ENCODE measurements at places on chromosomes 2 and 18. TPM values are rescaled to one million over a fixed set of nuclear protein-coding genes. Genes with fewer than 3 reads are reported as not detected.

The ACTG2 gene
- total RNA-seq: 27.4 TPM

The LDLRAD4 gene
- 25.1 TPM for total RNA-seq

The AQP12B gene
- not detected for total RNA-seq

The CFAP210 gene
- total RNA-seq: 14.7 TPM

The ZDBF2 gene
- total RNA-seq: 6.9 TPM

The TUBA4B gene
- 2.9 TPM for total RNA-seq

The YIPF4 gene
- 21.1 TPM for total RNA-seq

The BCL11A gene
- total RNA-seq: 3.1 TPM

The COL4A3 gene
- 32.9 TPM for total RNA-seq

The AFF3 gene
- total RNA-seq: 45.1 TPM

The LRRC30 gene
- not detected for total RNA-seq

DNA sequence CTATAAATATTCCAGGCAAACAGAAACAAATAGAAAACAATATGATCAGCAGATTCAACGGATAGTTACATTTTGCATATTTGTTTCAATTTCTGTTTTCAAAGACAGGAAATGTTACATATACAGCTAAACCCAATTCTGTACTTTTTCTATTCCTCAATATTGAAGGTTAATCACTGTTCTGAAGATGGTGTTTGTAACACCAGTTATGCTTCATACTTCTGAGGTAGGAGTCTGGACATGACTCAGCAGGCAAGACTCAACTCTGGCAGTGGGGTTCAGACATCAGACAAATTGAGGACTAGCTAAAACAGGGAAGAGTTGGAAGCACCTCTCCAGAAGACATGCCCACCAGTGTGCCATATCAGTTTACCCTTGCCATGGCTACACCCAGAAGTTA, 16.6 kb downstream of the SERPINB13 start:
- DNase-seq: no peak

GRCh38 chr2:145350011-145350410, 830.1 kb upstream of the ZEB2 start:
- no peak for DNase-seq

GRCh38 chr18:48024881-48025660, 94.6 kb upstream of the SMAD2 start:
- DNase-seq: no peak

GRCh38 chr2:159251296-159252173, 35.0 kb downstream of the WDSUB1 start:
- no peak for DNase-seq

GRCh38 chr2:100178085-100178788, 35.8 kb upstream of the AFF3 start:
- DNase-seq: no peak

- DNase-seq: no peak
Measured at GRCh38 chr2:216222650-216223352, 113.7 kb downstream of the XRCC5 start.

GRCh38 chr18:9982711-9983110, 68.9 kb downstream of the VAPA start:
- DNase-seq: no peak

DNA sequence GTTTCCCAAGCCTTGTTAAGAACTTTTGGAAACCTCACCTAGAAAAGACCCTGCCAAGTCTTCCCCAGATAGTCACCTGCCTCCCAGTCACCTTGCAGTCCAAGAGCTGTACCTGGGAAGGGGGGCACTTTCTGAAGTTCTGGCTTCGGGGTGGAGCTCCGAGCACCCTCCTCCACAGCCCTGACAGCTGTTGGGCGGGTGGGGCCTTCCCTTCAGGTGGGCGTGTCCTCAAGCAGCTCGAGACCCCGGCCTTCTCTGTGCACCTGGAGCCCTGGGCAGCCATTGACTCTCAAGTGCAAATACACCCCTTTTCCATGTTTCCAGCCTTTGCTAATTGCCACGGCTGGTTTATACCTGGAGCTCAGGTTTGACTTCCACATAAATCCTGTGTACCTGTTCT, 37.0 kb upstream of the IGFBP5 start:
- DNase-seq: no peak

DNA sequence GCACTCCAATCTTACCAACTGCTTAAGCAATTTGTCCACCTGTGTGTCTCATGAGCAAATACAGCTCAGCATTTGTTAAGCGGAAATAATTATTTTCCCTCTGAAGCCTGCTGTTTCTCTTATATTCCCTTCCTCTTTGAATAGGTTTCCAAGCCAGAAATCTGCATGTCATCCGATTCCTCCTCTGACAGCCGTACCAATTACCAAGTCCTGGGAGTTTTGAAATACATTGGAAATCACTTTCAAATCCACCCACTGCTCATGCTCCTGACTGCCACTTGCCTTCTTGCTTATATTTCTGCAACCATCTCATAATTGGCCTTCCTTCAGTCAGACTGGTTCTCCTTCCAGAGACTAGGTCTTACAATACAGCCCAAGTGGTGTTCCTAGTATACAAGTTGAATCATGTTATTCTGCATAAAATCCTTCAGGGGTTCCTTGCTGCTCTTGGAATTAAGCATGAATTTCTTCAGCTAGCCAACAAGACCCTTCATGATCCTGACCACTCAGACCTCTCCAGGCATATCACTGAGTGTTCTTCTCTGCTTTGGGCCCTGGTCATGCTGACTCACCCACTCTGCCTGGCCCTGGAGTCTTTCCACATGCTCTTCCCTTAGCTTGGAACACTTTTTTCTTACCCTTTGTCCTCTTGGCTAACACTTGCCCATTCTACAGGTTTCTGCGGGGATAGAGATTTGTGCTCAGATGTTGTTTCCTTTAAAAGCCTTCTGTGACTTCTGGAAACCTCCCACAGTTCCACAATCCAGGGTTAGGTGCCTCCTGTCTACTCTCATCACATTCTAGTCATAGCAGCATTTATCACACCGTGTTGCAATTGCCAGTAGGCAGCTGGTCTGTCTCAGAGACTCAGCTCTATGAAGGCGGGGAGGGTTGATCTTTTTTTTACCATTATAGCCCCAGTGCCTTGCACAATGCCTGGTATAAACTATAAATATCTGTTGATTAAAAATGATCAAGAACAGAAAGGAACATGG, 157.6 kb downstream of the ARL6IP6 start:
- no peak for DNase-seq

DNA sequence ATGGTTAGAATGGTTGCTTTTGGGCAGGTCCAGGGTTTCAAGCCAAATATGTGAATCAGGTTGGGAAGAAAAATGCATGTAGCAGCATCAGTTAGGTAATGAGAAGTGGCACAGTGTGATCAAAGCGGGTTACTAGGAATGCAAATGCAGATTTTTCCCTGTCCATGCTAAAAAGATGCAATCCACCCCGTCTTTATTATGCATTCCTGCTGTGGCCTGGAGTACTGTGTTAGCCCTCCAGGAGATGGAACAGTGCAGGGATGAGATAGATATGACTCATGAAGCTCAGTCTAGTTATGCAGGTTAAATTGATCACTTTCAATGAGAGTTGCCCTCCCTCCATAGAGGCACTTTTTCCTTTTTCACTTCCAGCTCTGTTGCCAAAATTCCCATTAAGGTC, 283.8 kb downstream of the CTNNA2 start:
- DNase-seq: no peak

GRCh38 chr2:183459466-183459865, 335.2 kb downstream of the NUP35 start:
- DNase-seq: no peak

DNA sequence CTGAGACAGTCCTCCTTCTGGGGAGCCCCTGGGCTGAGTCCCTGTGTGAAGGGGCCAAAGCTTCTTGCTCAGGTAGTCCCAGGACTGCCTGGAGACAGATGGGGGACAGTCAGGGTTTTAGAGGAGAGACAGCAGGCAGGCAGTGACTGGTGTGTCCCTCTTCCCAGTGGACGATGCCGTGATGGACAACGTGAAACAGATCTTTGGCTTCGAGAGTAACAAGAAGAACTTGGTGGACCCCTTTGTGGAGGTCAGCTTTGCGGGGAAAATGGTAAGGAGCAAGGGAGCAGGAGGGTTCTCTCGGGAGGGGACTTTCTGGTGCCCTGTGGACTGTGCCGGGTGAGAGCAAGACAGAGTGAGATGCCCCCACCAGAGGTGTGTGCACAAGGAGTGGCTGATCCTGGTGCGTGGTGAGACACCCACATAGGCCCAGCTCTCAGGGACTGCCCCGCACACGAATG, 74.8 kb downstream of the DYSF start:
- DNase-seq: no peak

DNA sequence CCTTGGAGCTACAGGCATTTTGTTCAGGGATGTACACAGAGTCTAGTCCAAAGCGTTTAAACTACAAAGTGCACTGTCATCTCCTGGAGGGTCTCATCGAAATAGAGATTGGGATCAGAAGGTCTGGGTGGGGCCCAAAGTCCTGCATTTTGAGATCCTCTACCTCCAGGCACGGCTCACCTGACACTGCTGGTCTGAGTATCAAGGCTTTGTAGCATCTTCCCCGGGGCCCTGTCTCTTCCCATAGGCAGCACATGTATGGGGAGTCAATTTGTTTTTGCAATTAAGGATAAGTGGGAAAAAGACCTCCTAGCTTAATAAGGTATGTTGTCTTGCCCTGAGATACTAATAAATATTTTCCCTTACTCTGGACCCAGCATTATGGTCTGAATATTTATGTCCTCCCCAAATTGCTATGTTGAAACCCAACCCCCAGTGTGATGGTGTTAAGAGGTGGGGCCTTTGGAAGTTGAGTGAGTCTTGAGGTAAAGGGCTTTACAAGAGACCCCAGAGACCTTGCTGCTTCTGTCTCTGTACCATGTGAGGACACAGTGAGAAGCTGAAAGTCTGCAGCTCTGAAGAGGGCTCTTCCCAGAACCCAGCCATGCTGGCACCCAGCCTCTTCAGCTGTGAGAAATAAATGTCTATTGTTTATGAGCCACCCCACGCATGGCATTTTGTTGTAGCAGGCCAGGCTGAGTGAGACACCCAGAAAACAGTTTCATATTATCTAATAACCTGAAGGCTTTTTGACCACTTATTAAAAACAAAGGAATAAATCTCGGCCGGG, 258.7 kb upstream of the HS6ST1 start:
- no peak for DNase-seq

- no peak for DNase-seq
Measured at GRCh38 chr2:23618794-23619530, 234.0 kb downstream of the KLHL29 start.

- DNase-seq: no peak
Measured at GRCh38 chr2:157325786-157326185, at the start of gene ERMN. Gene ERMN, minus strand, starts transcription at chr2:157325824. Its CDS starts 182 bp downstream, at chr2:157325642.

GRCh38 chr2:101942851-101943250, 48.9 kb upstream of the IL1R2 start:
- no peak for DNase-seq

DNA sequence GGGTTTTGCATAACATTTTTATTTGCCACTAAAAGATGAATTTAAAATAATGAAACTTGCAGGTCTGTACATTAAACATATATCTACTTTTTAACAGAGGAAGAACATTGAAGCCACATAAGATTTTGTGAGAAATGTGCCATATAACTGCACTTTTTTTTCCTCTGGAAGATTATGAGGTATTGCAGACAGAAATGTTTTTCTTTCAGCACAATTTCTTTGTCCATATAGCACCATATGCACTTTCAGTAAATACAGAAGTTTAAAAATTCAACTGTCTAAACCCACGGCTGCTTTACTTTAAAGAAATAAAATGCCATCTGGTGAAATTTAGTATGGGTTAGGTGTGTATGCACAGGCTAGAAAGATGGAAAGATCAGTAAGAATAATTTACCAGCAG, 470 bp upstream of the FAP start:
- no peak for DNase-seq

DNA sequence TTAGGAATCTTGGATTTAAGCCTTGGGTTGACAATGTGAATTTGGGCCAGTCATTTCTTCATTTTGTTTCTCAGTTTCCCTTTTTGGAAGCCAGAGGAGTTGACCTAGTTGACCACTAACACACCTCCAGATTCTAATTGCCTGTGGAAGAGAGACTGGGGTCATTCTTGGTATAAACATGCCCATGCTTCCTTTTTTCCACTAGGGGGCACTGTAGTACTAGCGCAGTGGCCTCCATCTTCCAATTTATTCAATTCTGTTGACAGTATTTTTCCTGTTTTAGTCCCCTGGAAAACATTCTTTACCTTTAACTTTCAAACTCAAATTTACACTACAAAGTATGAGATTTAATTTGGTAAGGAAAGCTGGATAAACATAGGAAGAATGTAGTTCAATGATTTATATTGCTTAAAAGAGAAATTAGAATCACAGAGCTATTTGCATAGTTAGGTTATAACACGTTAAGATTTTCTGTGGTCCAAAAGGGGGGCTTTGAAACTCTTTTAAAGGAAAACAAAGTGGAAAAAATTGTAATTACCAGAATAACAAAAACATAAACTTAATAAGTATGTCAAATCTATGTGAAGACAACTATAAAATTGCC, 57.5 kb upstream of the AGPS start:
- no peak for DNase-seq

DNA sequence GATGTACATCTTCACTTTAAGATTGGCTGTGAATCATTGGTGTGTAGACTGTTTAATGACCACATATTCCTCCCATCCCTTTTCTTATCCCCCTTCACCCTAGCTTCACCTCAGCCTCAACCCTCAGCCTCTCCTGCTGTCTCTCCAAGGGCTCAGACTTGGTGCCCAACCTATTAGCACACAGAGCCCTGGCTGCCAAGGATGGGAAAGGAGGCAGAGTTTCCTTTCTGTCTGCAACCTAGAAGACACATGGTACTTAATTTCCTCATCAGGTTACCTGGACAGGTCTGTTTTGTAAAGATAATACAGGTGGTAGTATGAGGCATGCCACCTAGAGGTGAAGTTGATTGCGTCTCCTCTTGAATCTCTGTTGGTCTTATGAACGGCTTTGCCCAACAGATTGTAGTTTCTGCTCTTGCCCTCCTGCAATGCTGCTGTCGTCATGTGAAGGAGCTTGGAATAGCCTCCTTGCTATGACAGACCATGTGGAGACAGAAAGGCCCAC, 44.5 kb upstream of the RMND5A start:
- DNase-seq: no peak

DNA sequence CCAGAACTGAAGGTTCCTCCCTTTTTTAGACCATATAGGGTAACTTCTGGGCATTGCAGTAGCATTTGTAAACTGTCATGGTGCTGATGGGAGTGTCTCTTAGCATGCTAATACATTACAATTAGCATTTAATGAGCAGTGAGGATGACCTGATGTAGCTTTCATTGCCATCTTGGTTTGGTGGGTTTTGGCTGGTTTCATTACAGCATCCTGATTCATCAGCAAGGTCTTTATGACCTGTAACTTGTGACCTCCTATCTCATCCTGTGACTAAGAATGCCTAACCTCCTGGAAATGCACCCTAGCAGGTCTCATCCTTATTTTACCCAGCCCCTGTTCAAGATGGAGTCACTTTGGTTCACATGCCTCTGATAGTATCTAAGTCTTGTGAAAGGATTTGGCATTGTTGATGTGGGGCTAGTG, 159.0 kb downstream of the TMX3 start:
- DNase-seq: no peak

GRCh38 chr2:112811841-112812306, 24.7 kb downstream of the IL1B start:
- DNase-seq: no peak

- DNase-seq: no peak
Measured at GRCh38 chr18:74803769-74804168, 206.1 kb downstream of the ZNF407 start.
